ENCODE measurements at places on chromosomes 2 and 18.

GRCh38 chr2:231347081-231347480, 48.4 kb upstream of the B3GNT7 start:
- DNase-seq: no peak

- no peak for DNase-seq
Observed at GRCh38 chr2:124810132-124810531, 785.0 kb downstream of the CNTNAP5 start.

DNA sequence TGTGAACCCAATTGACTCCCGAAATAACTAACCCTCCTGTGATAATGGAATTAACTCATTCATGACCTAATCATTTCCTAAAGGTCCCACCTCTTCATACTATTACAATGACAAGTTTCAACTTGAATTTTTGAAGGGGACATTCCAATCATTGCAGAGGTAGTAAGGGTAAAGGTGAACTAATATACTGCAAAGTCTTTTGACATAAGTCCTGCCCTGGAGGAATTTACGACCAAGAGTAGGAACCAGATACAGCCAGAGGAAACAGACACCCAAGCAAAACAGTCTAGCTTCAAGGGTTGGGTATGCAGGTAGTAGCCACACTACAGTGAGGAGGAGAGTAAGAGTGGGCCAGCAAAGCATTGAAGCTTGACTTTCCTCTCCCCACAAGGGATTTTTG, 1.2 kb upstream of the SRBD1 start:
- no peak for DNase-seq

DNA sequence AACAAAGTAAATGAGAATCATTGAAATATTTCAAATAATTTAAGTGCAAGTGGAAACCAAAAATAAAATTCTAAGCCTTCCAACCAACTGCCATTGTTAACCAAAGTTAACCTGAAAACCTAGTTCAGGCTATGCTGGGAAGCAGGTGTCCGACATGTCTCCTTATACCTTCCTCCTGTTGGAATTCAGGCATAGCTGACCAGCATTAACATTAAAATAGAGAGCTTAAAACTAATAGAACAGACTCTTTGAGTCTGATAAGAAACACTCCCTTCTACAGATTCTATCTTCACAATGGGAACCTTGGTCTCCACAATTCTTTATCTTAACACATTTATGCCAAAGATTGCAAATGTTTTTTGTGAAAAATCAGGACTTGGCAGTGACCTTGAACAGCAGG, 1004.9 kb upstream of the NRXN1 start:
- DNase-seq: no peak

- DNase-seq: no peak
Observed at GRCh38 chr2:74071426-74071825, 76.3 kb downstream of the BOLA3 start.

GRCh38 chr2:287471-287885, 413 bp downstream of the ALKAL2 start:
- no peak for DNase-seq

GRCh38 chr2:137912371-137912770, 51.9 kb upstream of the HNMT start:
- DNase-seq: no peak

- DNase-seq: no peak
Observed at GRCh38 chr2:39304729-39305128, 61.0 kb upstream of the CDKL4 start.

DNA sequence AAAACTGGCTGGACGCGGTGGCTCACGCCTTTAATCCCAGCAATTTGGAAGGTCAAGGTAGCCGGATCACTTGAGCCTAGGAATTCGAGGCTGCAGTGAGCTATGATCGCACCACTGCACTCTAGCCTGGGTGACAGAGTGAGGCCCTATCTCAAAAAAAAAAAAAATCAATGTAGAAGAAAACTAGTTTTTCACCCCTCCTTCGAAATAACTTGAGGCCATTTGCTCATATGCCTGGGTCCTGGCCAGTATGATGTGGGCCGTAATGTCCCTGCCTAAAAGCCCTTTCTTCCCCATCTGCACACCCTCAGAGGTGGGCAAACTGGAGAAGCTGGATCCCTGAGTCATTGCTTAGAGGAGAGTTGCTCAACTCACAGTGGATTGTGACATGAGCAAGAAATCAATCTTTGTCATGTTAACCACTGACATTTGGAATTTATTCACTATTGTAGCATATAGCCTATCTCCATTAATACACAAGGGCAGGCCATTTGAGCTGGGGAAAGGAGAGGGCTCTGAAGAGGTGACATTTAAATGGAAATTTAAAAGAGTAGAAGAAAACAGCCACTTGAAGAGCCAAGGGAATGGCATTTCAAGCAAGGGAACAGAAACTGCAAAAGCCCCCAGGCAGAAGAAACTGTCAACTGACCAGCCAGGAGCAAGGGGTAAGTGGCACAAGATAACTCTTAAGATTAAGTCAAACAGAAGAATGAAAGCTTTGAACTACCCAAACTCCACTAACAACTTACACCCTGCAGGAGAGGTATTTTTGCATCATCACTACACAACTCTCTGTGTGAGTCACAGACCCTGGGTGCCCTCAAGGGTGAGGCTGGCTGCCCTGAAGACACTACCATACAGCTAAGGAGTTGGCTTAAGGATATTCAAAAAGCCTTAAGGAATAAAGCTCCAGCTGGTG, 7.6 kb upstream of the METTL21A start:
- DNase-seq: peak; percentile 44

GRCh38 chr2:72035518-72036172, 112.0 kb downstream of the CYP26B1 start:
- DNase-seq: no peak

DNA sequence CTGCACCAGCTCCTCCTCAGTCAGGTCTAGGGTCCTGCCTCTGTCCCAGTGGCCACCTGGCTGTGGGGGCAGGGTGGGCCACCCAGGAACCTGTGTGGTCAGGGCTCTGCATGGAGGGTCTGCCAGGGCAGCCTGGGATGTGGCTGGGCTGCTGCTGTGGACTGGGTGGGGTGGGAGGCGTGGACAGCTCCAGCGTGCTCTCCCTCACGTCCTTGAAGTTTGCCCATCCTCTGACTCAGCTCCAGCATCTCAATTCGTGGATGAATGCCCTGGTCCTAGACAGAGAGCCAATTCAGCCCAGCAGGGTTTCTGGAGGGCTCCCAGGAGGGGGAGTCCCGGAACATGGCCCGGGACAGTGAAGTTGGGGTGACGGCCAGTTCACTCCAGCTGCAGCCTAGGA, 64.3 kb upstream of the EPAS1 start:
- no peak for DNase-seq

DNA sequence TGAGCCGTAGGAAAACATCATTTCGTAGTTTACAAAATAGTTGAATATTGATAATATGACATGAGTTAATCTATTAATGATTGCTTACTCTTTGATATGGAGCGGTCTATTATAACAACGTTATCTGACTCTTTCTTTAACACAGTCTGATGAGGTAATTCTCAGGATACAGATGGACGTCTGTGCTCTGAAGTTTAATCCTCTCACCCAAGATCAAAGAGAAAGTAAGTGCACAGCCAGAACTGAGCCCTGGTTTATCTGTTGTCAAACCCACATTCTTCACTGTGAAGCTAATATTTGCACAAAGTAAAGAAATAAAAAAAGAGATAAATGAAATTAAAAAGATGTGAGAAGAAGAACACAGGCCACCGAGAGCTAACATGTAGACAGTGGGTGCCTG, 190.9 kb upstream of the COPS8 start:
- no peak for DNase-seq

GRCh38 chr2:134454931-134455330, 201.1 kb downstream of the MGAT5 start:
- no peak for DNase-seq

- DNase-seq: no peak
Observed at GRCh38 chr2:200751786-200752185, 59.9 kb upstream of the BZW1 start.

GRCh38 chr2:233829193-233830110, 24.9 kb downstream of the HJURP start:
- no peak for DNase-seq

DNA sequence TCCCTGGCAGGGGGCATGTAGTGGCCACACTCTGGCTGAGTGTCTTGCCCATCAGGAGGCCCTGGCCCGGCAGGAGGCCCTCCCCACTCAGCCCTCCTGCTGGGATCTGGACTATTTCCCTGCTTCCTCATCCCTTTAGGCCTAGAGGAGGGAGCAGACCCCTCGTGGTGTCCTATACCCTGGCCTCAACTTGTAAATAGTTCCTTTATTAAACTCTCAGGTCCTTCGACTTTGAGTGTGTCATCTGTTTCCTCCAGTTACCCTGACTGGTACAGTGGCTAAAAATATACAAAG, 166.7 kb upstream of the GLI2 start:
- DNase-seq: no peak

DNA sequence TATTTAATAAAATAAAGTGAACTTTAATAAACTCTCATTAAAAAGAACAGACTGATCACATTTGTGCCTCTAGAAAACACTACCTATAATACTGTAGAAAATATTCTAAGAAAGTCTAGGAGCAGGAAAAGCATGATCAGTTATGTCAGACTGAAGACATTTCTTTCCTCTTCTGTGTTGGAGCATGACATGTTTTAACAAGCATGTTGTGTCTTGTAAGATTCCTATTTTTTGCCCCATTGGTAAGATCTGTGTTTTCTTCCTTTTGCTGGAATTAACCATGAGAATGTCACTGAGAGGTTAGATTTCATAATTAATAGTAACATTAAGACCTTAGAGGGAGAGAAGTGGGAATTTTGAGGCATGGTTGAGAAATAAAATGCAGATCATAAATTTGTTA, 27.7 kb downstream of the LAMA3 start:
- DNase-seq: no peak

GRCh38 chr2:1969701-1970015, 225.3 kb upstream of the PXDN start:
- no peak for DNase-seq

- DNase-seq: no peak
Observed at GRCh38 chr18:22385718-22386117, 32.0 kb downstream of the CTAGE1 start.

DNA sequence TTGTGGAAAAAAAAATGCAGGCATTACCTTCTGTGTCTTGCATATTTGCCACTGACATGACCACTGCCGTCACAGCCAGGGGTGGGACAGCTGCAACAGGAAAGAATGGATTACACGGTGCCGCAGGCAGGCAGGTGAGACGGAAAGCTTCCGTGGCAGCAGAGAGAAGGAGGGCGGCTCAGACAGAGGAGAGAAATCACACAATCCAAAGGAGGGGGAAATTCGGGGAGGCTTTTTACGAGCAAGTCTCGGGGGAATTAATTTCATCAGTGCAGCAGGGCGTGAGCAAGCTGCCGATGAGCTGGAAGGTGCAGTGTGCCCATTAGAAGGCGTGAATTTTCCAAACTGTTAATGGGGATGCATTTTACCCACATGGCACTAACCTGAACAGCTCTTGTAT, 234.8 kb upstream of the PXDN start:
- no peak for DNase-seq

DNA sequence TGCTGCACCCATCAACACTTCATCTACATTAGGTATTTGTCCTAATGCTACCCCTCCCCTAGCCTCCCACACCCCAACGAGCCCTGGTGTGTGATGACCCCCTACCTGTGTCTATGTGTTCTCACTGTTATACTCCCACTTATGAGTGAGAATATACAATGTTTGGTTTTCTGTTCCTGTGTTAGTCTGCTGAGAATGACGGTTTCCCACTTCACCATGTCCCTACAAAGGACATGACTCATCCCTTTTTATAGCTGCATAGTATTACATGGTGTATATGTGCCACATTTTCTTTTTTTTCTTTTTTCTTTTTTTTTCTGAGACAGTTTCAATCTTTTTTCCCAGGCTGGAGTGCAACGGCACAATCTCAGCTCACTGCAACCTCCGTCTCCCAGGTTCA, 284.1 kb upstream of the CYP26B1 start:
- no peak for DNase-seq

GRCh38 chr2:37623971-37624900, 47.2 kb downstream of the CDC42EP3 start:
- peak; percentile 84 for DNase-seq

GRCh38 chr2:62738981-62739936, 33.7 kb downstream of the EHBP1 start:
- DNase-seq: no peak

- peak; percentile 14 for DNase-seq
Observed at GRCh38 chr18:24659827-24660720, 199.6 kb downstream of the HRH4 start.

DNA sequence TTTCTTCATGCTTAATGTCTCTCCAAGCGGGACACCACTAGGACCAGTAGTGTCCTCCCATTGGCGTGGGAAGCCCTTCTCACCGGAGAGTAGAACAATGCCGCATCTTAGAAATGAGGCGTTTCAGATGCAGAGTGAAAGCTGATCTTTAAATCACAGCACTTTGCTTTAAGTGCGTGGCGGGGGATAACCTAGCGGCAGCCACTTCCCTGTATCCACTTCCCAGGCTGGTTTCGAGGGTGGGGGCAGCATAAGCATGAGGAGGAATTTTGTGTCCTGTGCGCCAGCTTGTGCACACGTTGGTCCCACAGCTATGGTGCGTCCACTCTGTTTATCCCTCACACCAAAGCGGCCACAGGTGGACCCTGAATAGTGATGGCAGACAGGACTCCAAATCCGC, 63.1 kb downstream of the MBP start:
- no peak for DNase-seq

- no peak for DNase-seq
Observed at GRCh38 chr2:228086561-228086960, 94.9 kb downstream of the SPHKAP start.

GRCh38 chr2:8327371-8328100, 354.3 kb upstream of the ID2 start:
- no peak for DNase-seq

DNA sequence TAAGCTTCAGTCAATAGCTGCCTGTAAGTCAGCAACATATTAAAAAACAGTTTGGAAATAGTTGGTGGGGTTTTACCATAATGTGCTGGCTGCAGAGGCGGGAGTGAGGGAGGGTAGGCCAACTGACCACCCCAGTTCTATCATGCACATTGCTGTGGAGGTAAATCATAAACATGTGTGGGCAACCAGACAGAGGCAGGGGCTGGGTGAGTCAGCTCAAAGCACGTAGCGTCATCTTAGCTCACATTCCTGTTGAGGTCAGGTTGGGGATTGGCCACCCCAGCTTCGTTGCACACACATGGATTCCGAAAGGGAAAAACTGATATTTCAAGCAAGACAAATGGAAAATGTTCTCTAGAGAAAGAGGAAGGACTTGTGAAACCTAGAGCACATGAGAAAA, 19.5 kb downstream of the GPR45 start:
- DNase-seq: no peak

- no peak for DNase-seq
Observed at GRCh38 chr2:24623535-24623934, 132.5 kb downstream of the NCOA1 start.

- no peak for DNase-seq
Observed at GRCh38 chr18:78367996-78368395, 611.6 kb upstream of the SALL3 start.

- DNase-seq: no peak
Observed at GRCh38 chr2:233473386-233473791, 93.2 kb downstream of the USP40 start.

- no peak for DNase-seq
Observed at GRCh38 chr2:127107622-127107999, 657 bp upstream of the BIN1 start.

- DNase-seq: no peak
Observed at GRCh38 chr2:44972771-44973535, 31.5 kb downstream of the SIX3 start.

- DNase-seq: no peak
Observed at GRCh38 chr2:111227716-111228141, 107.0 kb downstream of the BCL2L11 start.

Measured in activated CD4-positive, alpha-beta T cell treated with anti-CD3 and anti-CD28 coated beads, Interleukin-2, Interleukin-6, amounts not matched to agents 100 ng/mL and 50 ng/mL, durations not matched to agents 16 hours and 8 hours (primary cell).